ENCODE measurements at places on chromosomes 7 and 10.

GRCh38 chr7:140247559-140247958 is 70.8 kb upstream of the KDM7A start:
- peaks cover 27% of the 10 kb centered on the region for H3K27me3 ChIP-seq
- no peak overlapping the region for H3K27ac ChIP-seq
- peaks cover under 1% of the 10 kb centered on the region for H3K4me1 ChIP-seq
- no peak overlapping the region for H3K4me3 ChIP-seq

DNA sequence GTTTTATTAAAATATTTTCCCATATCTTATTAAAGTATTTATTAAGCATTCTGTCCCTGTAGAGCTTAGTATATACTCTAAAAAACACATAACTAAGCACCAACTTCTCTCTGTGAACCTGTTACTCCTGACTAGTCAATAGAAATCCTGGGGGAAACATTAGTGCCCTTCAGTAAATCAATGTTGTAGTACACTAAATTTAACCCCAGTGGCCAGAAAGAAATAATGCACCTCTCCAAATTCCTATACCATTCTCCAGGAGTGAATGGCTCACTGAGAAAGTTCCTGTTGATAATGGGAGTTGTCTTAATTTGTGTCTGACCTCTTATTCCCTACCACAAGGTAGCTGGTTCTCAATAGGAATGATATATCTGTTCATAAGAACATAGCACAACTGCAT is 188.2 kb downstream of the SEMA3D start:
- peaks cover 12% of the 10 kb centered on the region for H3K4me1 ChIP-seq
- no peak overlapping the region for H3K27ac ChIP-seq
- no peak overlapping the region for H3K4me3 ChIP-seq
- no peaks in the 10 kb centered on the region for H3K27me3 ChIP-seq
- H3K36me3 ChIP-seq, result peaks cover 6% of the 10 kb centered on the region

GRCh38 chr10:43409385-43410109 is 561 bp upstream of the HNRNPF start:
- H3K36me3 ChIP-seq, result peaks cover 7% of the 10 kb centered on the region
- H3K27me3 ChIP-seq, result peaks cover 4% of the 10 kb centered on the region
- peak overlapping the region; percentile 99 for H3K27ac ChIP-seq
- peak overlapping the region; percentile 92 for H3K4me3 ChIP-seq
- peaks cover 32% of the 10 kb centered on the region for H3K4me1 ChIP-seq
- DNase-seq, result no peak

- DNase-seq, result peak; percentile 49
- H3K4me1 ChIP-seq, result peaks cover 88% of the 10 kb centered on the region
- H3K4me3 ChIP-seq, result peak overlapping the region; percentile 53
Observed at GRCh38 chr10:103648636-103649532, 155.4 kb downstream of the NEURL1 start.
